SK-N-SH (cell line): ENCODE measurements at places on chromosomes 7 and 10.
A peak's percentile ranks its signal among the peaks of the same experiment; 100 is the strongest.

DNA sequence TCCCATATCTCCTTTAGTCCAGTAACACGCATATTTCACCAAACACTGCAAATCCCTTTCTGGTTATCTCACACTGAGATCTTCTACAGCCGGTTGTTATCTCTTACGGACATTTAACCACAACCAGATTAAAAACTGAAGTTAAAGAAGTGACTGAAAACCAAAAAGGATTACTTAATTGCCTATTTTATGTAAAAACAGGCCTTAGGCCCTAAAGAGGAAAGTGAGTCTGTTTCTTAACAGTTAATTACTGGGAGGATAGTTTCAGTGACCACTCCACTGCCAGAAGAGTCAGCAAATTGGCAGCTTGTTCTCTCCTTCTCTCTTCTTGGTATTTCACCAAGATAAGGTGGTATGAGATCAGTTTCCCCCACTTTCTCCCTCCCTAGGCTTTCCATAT lies 161.9 kb upstream of the MEOX2 start:
- no peaks in the 10 kb centered on the region for H3K27me3 ChIP-seq
- H3K27ac ChIP-seq, result no peak overlapping the region
- no peaks in the 10 kb centered on the region for H3K36me3 ChIP-seq
- DNase-seq, result no peak

DNA sequence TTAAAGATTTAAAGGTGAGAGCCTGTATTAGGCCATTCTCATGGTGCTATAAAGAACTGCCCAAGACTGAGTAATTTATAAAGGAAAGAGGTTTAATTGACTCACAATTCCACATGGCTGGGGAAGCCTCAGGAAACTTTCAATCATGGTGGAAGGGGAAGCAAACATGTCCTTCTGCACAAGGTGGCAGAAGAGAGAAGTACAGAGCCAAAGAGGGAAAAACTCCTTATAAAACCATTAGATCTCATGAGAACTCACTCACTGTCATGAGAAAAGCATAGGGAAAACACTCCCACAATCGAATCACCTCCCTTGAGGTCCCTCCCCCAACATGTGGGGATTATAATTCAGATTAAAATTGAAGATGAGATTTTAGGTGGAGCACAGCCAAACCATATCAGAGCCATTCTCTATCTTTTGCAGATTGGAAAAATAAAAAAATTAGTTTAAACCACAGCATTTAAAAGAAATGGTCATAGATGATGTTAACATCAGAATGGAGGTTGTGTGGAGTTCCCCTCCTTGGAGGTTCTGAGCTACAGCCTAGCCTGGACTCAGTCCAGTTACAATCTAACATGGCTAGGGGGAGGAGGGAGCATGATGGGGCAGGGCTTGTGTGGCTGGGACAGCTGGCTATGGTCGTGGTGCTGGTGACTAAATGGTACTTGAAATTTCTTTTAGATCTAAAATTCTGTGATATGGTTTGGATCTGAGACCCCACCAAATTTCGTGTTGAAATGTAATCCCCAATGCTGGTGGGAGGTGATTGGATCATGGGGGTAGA lies 33.1 kb downstream of the GSTO2 start:
- no peak overlapping the region for H3K4me3 ChIP-seq
- H3K27me3 ChIP-seq, result no peaks in the 10 kb centered on the region
- H3K36me3 ChIP-seq, result no peaks in the 10 kb centered on the region
- DNase-seq, result no peak

- peaks cover 55% of the 10 kb centered on the region for H3K27me3 ChIP-seq
- DNase-seq, result peak; percentile 10
- no peak overlapping the region for H3K4me3 ChIP-seq
- H3K27ac ChIP-seq, result no peak overlapping the region; the same call in 1 of the 2 replicates
- peaks cover 16% of the 10 kb centered on the region; the same call in 1 of the 2 replicates for H3K4me1 ChIP-seq
Observed at GRCh38 chr7:1662101-1662500, 8.0 kb upstream of the ELFN1 start.

DNA sequence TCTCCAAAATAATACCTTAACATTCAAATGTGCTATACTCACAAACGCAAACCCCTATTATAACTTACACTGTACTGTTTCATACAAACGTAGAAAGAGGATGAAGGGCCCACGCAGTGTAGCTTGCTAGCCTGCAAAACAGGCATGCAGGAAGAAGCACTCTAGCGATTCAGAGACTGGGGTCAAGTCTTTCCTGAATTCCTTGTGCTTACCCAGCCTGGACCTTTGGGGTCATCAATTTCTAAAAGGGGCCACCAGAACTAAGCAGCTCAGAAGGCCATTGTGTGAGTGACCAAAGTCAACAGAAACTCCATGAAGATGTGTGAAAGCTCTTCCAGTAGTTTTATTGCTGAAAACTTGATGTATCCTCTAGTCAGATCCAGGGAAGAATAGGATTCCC lies 111.9 kb downstream of the SVIL start:
- H3K27me3 ChIP-seq, result no peaks in the 10 kb centered on the region
- no peaks in the 10 kb centered on the region for H3K4me1 ChIP-seq
- DNase-seq, result no peak
- H3K4me3 ChIP-seq, result no peak overlapping the region
- H3K36me3 ChIP-seq, result peaks cover 85% of the 10 kb centered on the region
- H3K27ac ChIP-seq, result no peak overlapping the region

- H3K27ac ChIP-seq, result no peak overlapping the region
- H3K4me1 ChIP-seq, result peaks cover under 1% of the 10 kb centered on the region; the same call in 1 of the 2 replicates
- no peak overlapping the region for H3K4me3 ChIP-seq
- no peak for DNase-seq
- H3K36me3 ChIP-seq, result no peaks in the 10 kb centered on the region; the same call in 1 of the 2 replicates
- no peaks in the 10 kb centered on the region for H3K27me3 ChIP-seq
Observed at GRCh38 chr10:102726274-102726673, 11.8 kb downstream of the SFXN2 start.

DNA sequence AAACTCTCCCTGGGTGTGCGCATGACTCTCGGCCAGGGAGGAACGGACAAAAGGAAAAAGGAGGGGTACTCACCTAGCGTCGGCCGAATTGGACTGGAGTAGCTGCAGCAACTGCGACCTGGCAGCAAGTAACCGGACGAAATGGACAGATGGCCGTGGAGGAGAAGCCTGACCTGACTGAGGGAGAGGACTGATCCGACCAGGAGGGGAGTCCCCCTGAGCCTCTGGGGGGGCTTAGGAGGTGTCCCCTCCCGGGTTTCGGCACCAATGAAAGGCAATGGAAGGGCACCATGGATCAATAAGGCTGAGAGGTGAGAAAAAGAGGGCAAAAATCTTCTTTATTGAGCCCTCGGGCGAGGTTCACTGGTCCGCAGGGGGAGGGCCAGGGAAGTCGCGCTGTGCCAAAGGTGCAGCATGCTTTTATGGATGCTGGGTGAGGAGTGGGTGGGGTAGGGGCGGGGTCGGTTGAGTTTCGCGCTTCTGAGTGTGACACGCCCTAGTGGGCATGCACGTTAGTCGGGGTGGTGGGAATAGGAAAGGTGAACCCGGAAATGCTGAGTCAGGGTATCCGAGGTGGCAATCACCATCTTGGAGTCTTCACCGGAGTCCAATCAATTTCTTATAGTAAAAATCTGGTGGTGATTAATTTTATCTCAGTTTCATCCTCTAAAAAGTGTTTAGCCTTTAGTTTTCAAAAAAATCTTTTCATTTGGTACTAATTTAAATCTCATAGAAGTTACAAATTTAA lies 638.5 kb upstream of the DPP6 start:
- no peaks in the 10 kb centered on the region for H3K27me3 ChIP-seq
- DNase-seq, result no peak
- H3K4me1 ChIP-seq, result no peaks in the 10 kb centered on the region
- H3K36me3 ChIP-seq, result no peaks in the 10 kb centered on the region
- H3K27ac ChIP-seq, result no peak overlapping the region

DNA sequence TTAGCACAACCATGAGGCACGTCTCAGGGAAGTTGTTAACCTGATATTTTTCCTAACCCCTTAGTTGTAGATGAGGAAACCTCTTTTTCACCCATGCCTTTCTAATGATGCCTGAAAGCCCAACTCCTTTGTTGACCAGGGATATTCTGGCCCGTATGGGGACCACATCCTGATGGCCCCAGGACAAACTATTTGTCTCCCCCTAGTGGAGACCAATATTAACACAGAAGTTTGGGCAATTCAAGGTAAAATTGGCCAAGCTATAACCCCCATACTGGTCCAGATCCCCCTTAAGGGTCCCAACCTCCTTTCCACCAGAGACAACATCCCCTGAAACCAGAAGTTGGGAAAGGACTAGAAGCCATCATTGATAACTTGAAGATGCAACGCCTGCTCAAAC lies 893.3 kb downstream of the SORCS1 start:
- no peaks in the 10 kb centered on the region for H3K36me3 ChIP-seq
- no peak for DNase-seq
- no peak overlapping the region for H3K4me3 ChIP-seq

- no peak overlapping the region for H3K27ac ChIP-seq
- H3K36me3 ChIP-seq, result no peaks in the 10 kb centered on the region
- no peak for DNase-seq
Observed at GRCh38 chr7:82897500-82897899, 265.2 kb downstream of the PCLO start.

GRCh38 chr7:127710635-127711034 lies 58.6 kb downstream of the SND1 start:
- no peaks in the 10 kb centered on the region for H3K27me3 ChIP-seq
- peaks cover 17% of the 10 kb centered on the region for H3K4me1 ChIP-seq
- no peak overlapping the region for H3K4me3 ChIP-seq
- DNase-seq, result no peak
- H3K27ac ChIP-seq, result no peak overlapping the region

DNA sequence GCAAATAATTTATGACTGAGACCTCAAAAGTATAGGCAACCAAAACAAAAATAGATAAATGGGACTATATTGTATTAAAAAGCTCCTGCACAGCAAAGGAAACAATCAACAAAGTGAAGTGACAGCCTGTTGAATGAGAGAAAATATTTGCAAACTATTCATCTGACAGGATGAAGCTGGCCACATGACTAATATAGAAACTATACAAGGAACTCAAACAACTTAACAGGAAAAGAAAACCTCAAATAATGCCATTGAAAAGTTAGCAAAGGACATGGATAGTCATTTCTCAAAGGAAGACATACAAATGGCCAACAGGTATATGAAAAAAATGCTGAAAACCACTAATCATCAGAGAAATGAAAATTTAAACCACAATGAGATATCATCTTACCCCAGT lies 245.1 kb downstream of the STK31 start:
- H3K36me3 ChIP-seq, result no peaks in the 10 kb centered on the region
- no peak for DNase-seq
- H3K27me3 ChIP-seq, result no peaks in the 10 kb centered on the region

DNA sequence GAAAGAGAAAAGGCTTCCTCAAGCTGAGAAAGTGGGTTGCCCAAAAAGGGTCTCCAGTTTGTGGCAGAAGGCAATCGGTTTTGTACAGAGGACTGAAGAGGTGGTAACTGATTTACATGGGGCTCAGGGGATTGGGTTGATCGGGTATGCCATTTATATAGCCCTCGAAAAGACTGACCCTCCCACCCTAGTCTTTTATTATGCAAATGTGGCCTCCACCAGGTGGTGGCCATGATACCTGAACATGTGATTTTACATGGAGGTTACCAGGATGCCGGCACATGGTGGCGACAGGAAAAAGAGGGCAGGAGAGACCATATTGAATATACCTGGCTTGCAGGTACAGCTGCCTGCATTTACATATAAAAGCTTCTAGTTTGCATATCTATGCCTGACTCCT lies 36.7 kb downstream of the ATE1 start:
- no peak for DNase-seq
- no peaks in the 10 kb centered on the region for H3K27me3 ChIP-seq
- no peak overlapping the region for H3K27ac ChIP-seq
- peaks cover 17% of the 10 kb centered on the region for H3K36me3 ChIP-seq
- peaks cover 3% of the 10 kb centered on the region; the same call in 1 of the 2 replicates for H3K4me1 ChIP-seq

DNA sequence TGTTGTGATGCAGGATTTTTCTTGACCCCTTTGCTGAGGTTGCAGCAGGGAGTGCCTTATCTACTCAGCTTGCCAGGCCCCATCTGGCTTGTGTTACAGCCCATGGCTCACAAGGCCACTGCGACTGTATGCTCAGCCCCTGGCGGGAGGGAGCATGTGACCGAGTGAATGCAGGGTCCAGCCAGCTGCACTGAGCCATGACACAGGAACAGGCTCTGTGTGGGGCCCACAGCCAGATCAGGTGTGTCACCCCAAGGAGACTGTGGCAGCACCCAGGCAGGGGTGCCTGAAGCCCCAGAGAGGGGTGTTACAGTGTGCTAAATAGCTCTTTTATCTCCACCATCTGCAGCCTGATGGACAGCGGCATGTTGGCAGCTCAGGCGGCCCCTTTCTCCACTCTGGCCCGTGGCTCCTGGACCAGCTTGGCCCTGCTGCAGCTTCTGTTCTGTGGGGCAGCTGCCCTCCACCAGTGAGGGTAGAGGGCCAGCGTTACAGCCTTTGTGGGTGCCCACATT lies 2.6 kb upstream of the PCBD1 start:
- H3K36me3 ChIP-seq, result no peaks in the 10 kb centered on the region
- peak; percentile 88 for DNase-seq
- no peaks in the 10 kb centered on the region for H3K27me3 ChIP-seq
- 0 out of 2 replicates have a peak, but pooled peaks cover 6% of the 10 kb centered on the region for H3K4me1 ChIP-seq

- H3K4me3 ChIP-seq, result no peak overlapping the region
- peaks cover 6% of the 10 kb centered on the region; the same call in 1 of the 2 replicates for H3K4me1 ChIP-seq
- no peak overlapping the region for H3K27ac ChIP-seq
- no peaks in the 10 kb centered on the region for H3K27me3 ChIP-seq
Observed at GRCh38 chr10:1661416-1661815, 75.9 kb downstream of the ADARB2 start.

DNA sequence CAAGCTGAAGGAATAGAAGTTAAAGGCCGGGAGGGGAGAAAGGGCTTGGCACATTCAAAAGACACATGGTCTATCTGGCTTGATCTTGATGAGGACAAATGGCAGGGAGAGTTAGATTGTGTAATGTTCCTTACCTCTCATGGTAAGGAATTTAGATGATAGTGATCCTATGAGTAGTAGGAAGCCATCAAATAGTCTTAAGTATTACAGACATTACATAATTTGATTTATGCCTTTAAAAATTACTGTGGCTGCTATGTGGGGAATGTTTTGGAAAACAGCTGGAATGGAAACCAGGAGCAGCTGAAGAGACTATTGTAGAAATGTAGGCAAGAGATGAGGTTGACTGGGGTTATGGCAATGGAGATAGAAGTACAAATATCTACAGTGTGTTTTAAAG lies 351.3 kb upstream of the BMPER start:
- no peak overlapping the region for H3K27ac ChIP-seq
- no peaks in the 10 kb centered on the region; the same call in 1 of the 2 replicates for H3K4me1 ChIP-seq
- no peaks in the 10 kb centered on the region for H3K36me3 ChIP-seq

DNA sequence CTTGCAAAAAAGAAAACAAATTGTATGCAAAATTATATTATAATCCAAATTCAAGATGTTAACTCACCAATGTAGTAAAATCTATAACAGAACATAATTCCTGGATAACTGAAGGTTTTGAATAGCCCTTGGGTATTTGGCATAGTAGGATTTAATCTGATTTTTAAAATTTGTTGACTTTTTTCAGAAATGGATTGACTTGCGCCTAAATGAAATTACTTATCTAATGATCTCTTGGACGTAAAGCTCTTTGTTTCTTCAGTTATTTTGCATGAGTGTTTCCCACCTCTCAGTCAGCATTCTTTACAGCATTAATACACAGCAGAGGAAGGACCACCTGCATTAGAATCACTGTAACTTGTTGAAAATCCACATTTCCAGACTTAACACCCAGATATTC lies 169.6 kb downstream of the SEPTIN7 start:
- H3K4me3 ChIP-seq, result no peak overlapping the region
- no peak overlapping the region for H3K27ac ChIP-seq
- H3K4me1 ChIP-seq, result peaks cover 15% of the 10 kb centered on the region
- no peaks in the 10 kb centered on the region for H3K27me3 ChIP-seq
